ENCODE measurements at places on chromosomes 2 and 18. TPM values are rescaled to one million over a fixed set of nuclear protein-coding genes. Genes with fewer than 3 reads are reported as not detected.

GRCh38 chr2:104707056-104707455, 146.9 kb upstream of the POU3F3 start:
- DNase-seq, result no peak

Gene SFTPB
- total RNA-seq, result not detected

DNA sequence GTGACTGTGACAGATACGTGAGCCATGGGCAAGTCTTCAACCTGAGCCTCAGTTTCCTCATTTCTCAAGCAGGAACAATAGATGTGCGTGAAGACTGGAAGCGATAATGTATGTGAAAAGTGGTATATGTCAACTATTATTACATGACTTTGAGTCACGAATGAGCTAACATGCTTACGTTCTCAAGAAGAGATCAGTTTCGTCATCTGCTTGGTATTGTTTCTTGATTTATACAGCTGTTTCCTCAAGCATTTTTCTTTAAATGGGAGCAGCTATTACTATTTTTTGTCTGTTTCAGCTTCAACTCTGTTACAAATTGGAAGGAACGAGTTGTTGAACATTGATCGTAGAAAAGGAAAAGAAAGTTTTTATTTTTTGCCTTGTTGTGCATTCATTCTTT, 48.5 kb upstream of the THOC1 start:
- DNase-seq, result no peak

Gene REG1B
- total RNA-seq, result not detected

Gene LOXHD1
- total RNA-seq, result not detected
